T-helper 1 cell (primary cell): ENCODE measurements at places on chromosomes 4 and X.

DNA sequence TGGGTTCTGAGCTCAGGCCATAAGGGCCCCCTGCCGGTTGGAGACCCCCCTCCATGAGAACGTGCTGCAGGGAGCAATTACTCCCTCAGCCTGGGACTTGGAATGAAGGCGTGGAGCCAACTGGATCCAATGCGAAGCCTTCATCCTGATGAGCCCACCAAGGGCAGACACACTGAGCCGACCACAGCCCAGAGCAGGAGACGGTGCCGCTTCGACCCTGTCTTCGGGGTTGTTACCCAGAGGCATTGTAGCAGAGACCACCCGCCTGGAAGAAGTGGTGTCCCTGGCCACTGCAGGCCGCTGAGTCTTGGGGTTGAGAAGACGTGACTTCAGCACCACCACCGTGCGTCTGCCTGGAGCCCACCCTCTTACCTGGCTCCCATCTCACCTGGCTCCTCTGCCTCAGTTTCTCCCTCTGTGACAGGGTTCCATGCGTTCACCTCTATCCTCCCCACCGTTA, 7.0 kb upstream of the NKX1-1 start:
- DNase-seq, result no peak

GRCh38 chrX:130084631-130085237, 25.6 kb downstream of the ELF4 start:
- no peak for DNase-seq

GRCh38 chrX:56994375-56995270, 718 bp downstream of the SPIN3 start:
- no peak for DNase-seq

- no peak for DNase-seq
Measured at GRCh38 chr4:25351777-25352416, 25.2 kb upstream of the ANAPC4 start.

GRCh38 chrX:40282946-40283660, 185.3 kb upstream of the BCOR start:
- no peak for DNase-seq

GRCh38 chr4:74370912-74371311, 6.0 kb downstream of the EREG start:
- DNase-seq, result no peak

DNA sequence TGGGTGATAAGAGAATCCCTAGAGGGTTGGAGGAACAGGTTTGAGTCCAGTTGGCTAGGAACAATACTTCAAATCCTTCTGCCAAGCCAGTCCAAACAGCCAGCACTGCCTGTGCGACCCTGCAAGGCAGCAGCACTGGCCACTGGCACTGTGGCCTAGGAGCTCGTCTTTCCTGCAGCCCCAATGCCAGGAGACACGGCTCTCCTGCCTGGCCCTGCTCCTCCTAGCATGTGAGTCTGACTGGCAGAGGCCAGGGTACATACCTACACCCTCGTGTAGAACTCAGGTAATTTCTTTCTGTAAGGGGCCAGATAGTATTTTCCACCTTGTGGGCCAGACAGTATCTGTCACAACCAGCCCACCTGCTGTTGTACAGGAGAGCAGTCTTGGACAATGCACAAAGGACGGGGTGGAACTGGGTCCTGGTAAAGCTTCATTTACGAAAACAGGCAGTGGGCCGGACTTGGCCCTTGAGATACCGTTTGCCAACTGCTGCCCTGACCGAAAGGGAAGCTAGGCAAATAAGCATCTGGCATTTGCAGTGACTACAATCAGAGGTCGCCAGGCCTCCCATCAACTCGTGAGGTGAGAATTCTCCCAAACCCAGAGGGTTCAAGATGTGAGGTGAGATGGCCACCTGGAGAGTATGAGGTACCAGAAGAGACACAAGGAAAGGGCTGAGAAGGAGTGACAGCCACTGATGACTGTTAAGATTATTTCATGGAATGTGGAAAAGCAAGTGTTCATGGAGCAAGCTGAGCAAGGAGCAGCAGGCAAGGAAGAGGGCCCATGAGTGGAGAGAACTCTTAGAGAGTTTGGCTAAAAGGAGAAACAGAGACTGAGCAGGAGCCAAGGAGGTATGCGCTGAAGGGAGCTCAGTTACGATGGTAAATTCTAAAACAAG, 29.8 kb upstream of the IRAK1 start:
- DNase-seq, result no peak

DNA sequence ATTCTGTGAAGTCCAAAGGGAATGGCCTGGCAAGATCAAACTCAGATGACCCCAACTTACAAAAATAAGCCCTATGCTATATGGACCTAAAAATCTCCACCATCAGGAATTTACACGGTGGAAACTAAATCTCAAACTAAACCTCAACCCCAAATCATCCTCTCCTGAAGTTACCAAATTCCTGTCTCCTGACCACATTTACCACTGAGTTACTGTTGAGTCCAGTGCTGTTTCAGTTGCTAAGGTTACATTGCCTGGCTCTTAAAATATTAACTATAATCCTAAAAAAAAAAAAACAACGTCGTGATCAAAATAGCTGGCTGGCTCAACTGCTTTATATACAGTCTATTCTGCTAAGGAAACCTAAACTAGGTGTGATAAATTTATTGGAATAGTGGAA, 315.2 kb upstream of the SLIT2 start:
- no peak for DNase-seq

DNA sequence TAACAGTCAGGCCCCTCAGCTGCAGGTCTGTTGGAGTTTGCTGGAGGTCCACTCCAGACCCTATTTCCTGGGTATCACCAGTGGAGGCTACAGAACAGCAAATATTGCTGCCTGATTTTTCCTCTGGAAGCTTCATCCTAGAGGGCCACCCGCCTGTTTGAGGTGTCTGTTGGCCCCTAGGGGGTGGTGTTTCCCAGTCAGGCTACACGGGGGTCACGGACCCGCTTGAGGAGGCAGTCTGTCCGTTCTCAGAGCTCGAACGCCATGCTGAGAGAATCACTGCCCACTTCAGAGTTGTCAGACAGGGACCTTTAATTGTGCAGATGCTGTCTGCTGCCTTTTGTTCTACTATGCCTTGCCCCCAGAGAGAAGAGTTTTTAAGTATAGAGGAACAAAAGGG, 160.8 kb downstream of the DKK2 start:
- no peak for DNase-seq

DNA sequence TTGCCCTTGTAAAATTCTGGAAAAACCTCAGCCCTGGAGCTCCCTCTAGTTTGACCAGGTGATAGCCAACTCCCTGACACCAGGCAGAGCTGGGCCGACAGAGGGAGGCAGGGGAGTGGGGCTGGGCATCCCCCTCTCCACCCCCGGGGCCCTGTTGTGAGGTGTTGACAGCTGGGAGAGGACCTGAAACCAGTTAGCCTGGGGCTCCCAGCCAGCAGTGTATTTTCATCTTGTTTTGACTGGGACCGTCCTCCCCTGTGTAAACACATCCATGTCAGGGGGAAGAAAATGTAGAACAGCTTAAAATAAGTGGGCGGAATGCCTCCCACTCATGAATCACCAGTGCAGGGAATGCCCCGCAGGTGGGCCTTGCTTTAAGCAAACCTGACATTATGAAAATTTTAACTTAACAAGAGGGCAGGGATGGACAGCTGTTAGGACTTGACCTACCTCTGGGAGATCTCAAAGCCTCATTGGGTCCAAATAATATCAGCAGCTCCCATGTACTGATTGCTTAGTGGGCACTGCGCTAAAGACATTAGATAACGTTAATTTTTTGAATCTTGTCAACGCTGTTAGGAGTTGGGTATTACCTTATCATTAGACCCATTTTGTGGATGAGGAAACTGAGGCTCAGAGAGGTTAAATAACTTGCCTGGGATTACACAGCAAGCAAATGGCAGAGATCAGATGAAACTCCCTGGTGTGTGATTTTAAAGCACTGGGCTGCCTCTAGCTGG, 45.9 kb downstream of the TSC22D3 start:
- DNase-seq, result no peak

DNA sequence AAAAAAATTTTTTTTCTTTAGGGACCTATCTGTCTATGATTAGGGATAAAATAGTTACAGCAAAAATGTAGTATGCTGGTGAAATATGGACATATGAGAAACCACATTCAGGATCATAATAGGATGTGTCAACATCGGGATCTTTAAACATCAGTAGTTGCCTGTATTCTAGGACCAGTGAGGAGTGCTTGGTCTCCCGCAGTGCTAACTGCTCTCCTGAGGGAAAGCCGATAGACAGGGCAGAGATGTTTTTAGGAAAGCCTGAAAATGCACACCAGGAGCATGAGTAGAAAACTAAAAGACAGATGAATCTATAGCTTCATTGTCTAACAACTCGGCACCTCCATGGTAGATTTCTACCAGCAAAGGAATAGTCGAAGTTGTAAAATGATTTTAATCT, 178.1 kb upstream of the SMIM31 start:
- DNase-seq, result no peak

DNA sequence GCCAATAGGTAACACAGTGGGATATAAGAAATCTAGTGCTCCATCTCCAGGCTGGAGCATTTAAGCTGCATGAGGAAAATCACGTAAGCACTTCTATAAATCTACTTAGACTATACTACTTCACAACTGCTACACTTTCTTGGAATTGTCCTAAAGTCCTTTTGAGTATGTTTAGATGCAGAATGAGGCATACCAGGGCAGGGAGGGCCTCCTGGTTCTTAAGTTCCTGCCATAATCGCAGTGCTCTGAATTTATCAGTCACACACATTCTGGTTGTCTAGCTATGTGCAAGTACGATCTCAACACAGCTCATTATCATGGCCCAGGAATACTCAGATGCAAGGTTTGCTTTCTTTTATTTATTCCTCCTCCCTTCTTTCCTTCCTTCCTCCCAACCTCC, 130.3 kb downstream of the GUCY2F start:
- DNase-seq, result no peak

- DNase-seq, result no peak
Measured at GRCh38 chr4:14254252-14254651, 626.7 kb upstream of the BOD1L1 start.

DNA sequence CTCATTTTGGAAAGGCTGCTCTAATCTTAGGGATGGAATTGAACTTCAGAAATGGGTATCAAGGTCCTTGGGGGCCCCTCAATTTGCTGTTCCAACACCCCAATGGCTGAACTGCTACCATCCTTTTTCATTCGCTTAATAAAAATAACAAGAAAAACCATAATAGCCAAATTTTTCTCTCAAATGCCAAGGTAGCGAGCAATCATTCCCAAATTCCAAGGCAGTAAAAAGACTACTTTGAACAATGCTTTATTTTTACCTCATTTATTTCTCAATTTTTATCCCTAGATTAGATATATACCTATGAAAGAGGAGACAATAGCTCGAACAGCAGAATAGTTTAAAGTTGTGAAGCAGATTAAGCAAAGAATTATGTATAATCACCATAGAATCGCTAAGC, 323.4 kb upstream of the SLC7A11 start:
- DNase-seq, result no peak
